ENCODE measurements at places on chromosomes 13 and 19.

- no peak for DNase-seq
Measured at GRCh38 chr13:31761951-31762350, 22.6 kb downstream of the RXFP2 start.

DNA sequence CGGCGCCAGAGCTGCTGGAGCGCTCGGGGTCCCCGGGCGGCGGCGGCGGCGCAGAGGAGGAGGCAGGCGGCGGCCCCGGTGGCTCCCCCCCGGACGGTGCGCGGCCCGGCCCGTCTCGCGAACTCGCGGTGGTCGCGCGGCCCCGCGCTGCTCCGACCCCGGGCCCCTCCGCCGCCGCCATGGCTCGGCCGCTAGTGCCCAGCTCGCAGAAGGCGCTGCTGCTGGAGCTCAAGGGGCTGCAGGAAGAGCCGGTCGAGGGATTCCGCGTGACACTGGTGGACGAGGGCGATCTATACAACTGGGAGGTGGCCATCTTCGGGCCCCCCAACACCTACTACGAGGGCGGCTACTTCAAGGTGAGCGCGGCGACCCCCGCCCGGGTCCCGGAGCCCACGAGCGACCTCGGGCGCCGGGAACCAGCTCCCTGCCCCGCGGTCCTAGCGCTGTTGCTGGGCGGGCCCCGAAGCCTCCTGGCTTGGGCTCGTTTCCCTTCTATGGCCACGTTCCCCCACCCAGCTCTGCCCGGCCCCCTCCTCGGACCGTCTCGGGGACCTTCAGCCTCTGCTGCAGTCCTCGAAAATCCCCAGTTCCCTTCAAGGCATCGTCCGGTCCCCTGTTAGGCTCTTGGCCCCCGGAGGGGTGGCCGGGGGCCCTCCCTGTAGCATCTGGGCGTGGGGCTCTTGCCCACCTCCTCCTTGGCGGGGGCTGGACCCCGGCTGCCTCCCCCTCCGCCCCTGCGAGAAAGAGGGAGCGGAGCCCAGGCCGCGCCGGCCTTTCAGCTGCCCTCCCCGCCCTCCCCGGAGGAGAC lies at the start of gene CDC34:
TSS of gene CDC34 (plus strand) at position 8 of the 808 bp plus-strand sequence. CDS start at position 180, 172 bp downstream.
- no peak for DNase-seq

GRCh38 chr19:19033176-19033425 lies 216 bp downstream of the SUGP2 start:
- no peak for DNase-seq

GRCh38 chr19:32917616-32917996 lies 48.0 kb upstream of the SLC7A9 start:
- DNase-seq: no peak

DNA sequence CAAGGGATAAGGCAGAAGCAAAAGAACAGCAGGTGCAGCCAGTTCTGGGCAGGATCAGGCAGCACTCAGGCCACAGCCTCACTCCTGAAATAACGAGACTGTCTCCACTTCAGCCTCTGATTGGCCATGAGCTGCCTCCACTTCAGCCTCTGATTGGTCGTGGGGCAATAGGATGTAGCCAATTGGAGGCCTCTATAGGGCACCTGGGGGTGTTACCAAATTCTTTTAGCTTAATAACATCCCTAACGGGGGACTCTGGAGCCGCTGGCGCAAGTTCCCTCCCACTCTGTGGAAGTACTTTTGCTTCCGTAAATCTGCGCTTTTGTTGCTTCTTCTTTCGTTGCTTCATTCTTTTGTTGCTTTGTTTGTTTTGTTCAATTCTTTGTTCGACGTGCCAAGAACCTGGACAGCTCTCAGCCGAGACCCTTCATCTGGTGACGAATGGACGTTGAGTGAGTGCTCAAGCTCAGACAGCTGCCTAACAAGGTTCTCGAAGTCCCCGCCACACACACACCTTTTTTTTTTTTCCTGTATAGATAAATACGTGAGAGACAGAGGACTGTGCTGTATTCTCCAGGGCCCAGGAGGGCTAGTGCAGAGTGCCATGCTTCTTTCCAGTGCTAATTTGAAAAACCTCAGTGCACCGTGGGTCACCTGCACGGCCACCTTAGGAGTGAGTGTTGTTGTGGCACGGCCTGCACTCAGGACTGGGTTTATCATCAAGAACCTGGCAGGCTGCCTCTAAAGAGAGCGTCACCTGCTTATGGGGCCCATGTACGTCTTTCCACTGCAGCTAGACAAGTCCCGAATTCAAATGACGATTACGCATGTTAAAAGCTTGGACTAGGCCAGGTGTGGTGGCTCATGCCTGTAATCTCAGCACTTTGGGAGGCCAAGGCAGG lies 32.0 kb upstream of the TUBGCP3 start:
- DNase-seq: peak; percentile 21

DNA sequence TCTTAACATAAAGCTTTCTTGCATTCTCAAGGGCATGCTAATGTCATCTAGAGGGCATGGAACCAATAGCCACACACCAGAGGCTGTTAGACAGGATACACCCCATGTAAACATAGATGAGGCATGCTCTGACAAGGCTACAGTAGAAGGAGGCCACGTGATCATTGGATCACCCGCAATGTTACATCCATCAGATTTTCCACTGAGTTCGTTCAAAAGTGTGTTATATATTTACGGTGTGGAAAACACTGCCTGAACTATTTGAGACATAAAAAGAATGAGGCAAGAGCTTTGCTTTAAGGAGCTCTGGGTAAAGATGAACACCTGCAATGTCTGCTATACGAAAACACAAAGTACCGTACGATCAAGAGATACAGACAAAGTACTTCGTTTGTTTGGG lies 817.5 kb upstream of the SLC10A2 start:
- DNase-seq: no peak

GRCh38 chr13:69817333-69817869 lies 290.2 kb upstream of the ATXN8OS start:
- no peak for DNase-seq

GRCh38 chr13:25902891-25903341 lies 148.9 kb downstream of the SHISA2 start:
- no peak for DNase-seq

- DNase-seq: no peak
Measured at GRCh38 chr19:49328741-49329140, 3.8 kb upstream of the SLC6A16 start.

DNA sequence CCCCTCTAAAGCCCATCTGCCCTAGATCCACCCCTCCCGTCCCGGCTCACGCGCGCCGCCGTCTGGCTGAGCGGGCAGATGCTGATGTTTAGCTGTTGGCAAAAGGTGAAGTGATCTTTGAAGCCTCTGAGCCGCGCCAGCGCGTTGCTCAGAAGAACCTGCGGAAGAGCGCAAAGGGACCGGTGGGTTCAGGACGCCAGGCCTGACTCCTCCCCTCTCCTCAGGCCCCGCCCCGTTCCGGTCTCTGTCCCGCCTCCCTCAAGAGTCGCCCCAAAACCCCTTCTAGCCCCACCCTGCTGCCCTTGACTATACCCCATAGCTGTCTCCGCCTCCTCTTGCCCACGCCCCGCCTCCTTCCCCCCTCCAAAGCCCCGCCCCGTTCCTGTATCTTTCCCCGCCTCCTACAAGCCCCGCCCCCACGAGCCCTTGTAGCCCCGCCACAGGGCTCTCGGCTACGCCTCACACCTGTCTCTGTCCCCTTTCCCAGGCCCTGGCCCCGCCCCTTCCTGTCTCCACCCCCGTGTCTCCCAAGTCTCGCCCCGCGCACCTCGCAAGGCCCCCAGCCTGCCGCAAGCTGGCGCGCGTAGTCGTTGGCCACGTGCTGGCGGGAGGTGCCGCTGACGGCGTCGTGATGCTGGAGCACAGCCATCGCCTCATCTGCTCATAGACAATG lies 9.5 kb downstream of the MAN2B1 start:
- DNase-seq: no peak

- DNase-seq: no peak
Measured at GRCh38 chr13:20370815-20371421, 138.8 kb upstream of the GJB6 start.

DNA sequence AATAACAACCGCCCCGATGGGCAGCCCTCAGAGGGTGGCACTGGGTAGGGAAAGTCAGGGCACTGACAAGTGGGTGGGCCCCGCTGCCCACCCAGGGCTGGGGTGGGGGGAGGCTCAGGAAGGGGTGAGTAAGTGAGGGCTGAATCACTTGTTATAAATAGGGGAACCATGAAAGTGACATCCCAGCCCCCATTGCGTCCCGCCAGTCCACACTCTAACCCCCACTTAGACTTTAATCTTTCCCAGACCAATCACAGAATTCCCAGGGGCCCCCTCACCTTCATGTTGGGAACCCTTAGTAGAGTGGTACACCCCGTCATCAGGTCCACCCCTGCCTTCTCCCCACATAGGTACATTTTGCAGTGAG lies 37.0 kb upstream of the NANOS3 start:
- no peak for DNase-seq

DNA sequence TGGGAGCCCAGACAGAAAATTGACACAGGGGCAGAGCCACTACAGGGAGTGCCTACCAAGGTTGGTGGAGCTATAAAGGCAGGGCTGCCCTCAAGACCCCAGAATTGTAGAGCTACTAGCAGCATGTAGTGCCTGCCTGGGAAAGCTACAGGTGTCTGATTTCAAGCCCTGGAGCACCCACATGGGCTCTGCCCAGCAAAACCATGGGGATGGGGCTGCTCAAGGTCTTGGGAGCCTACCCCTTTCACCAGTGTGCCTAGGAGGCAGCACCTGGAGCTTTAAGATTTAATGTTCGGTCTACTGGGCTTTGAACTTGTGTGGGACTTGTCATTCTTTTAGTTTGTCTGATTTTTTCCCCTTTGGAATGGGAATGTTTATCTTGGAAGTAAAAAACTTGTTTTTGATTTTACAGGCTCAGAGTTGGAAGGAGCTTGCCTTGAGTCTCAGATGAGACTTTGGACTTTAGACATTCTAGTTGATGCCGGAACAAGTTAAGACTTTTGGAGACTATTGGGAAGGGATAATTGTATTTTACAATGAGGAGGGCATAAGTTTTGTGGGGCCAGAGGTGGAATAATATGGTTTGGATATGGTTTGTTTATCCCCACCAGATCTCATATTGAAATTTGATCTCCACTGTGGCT lies 45.1 kb downstream of the ALOX5AP start:
- no peak for DNase-seq

- no peak for DNase-seq
Measured at GRCh38 chr13:48892053-48892687, 83.5 kb upstream of the FNDC3A start.

DNA sequence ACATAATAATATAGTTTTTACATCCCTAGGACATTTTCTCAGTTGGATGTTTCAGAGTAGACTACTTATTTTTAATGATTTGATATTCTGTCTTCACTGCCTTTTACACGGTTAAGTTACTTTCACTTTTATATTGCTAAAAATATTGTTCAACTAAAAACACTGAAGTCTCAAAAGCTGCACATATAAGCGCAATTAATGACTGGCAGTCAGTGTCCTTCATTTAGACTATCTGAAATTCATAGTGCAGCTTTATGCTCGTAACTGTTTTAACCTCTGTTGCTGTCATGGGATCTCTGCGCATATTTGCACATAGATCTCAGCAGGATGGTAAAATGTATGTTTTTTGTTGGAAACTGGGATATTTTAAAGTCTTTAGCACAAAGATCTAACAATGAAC lies 864.3 kb downstream of the SLITRK6 start:
- DNase-seq: no peak

GRCh38 chr13:112669881-112670499 lies 19.8 kb upstream of the ATP11A start:
- no peak for DNase-seq

GRCh38 chr19:11382898-11383705 lies 1.0 kb downstream of the EPOR start:
- peak; percentile 30 for DNase-seq

- DNase-seq: peak; percentile 32
Measured at GRCh38 chr13:67023130-67023876, 206.8 kb downstream of the PCDH9 start.

- DNase-seq: no peak
Measured at GRCh38 chr19:7788178-7788932, 25.3 kb downstream of the CLEC4M start.

DNA sequence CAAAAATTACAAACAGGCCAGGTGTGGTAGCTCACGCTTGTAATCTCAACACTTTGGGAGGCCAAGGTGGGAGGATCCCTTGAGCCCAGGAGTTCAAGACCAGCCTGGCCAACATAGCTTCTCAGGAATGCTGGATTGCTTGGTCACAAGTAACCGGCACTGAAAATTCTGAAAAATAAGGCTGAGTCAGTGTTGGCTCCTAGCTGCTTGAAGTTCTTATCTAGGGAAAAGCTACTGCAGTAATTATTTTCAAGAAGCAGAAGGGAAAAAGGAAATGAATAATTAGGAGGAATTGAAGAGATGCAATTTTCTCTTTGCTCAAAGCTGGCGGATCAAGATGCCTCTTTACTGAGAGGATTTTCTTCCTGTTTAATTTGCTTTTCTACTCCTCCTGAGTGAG lies 75.0 kb upstream of the GTF3A start:
- DNase-seq: no peak

GRCh38 chr13:28528388-28528787 lies 33.5 kb upstream of the FLT1 start:
- DNase-seq: no peak

- DNase-seq: no peak
Measured at GRCh38 chr13:39804332-39805210, 149.1 kb downstream of the COG6 start.

- DNase-seq: no peak
Measured at GRCh38 chr13:29918845-29919244, 68.4 kb upstream of the UBL3 start.

- peak; percentile 51 for DNase-seq
Measured at GRCh38 chr13:113630296-113630695, 27.7 kb downstream of the ATP4B start.

DNA sequence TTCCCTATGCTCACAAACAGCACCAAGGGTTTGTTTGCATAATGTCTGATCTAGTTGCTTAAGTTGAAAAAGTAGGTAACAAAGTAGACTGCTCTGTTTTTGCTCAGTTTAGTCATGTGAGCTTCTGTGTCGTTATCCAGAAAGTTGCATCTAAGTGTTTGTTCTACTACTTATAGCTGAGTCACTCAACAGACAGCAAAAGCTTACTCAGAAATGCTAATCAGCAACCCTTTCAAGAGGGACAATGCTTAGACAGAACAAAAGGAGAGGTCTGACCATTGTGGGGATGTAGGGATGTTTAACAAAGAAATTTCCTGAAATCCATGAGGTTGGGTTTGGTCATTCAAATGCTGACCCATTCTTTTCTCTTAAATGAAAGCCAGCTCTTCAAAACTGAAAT lies 106.4 kb downstream of the ATP8A2 start:
- no peak for DNase-seq

- no peak for DNase-seq
Measured at GRCh38 chr13:62305756-62306155, 890.1 kb upstream of the PCDH20 start.

DNA sequence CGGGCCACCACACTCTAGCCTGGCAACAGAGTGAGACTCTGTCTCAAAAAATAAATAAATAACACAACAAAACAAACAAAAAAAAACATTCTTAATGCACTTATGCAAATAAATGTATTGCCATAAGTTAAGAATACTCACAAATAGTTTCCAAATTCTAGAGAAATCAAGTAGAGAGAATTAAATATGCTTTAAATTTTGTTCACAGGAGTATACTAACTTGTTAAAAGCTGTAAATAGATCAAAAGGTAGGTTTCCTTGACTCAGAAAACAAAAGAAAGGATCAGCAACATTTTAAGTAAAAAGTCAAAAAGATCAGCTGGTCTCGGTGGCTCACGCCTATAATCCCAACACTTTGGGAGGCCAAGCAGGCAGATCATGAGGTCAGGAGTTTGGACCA lies 50.5 kb upstream of the ZNF429 start:
- no peak for DNase-seq
